ENCODE measurements at places on chromosomes 2 and 18.

DNA sequence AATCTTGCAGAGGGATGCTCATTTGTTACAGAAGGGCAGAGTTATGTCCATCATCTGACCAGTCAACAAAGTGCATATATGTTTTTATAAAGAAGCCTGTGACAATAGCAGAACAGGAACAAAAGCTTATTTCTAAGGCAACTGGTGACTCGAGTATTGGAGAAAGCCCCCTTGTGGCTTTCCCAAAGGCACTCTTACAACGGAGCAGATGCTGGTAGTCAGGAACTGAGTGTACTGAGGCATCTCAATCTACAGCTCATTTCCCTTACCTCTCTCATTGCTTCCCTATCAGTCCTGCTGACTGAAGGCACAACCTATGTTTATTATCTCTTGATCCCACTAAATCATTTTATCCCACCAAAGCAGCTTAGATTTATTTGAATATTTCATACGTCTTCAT lies 557.1 kb upstream of the CHAC2 start:
- no peak for DNase-seq

- DNase-seq, result no peak
Measured at GRCh38 chr2:235247001-235247400, 246.8 kb upstream of the AGAP1 start.

GRCh38 chr2:5921081-5921642 lies 229.0 kb downstream of the SOX11 start:
- DNase-seq, result no peak

GRCh38 chr2:239803766-239804115 lies 221.4 kb downstream of the NDUFA10 start:
- DNase-seq, result no peak

DNA sequence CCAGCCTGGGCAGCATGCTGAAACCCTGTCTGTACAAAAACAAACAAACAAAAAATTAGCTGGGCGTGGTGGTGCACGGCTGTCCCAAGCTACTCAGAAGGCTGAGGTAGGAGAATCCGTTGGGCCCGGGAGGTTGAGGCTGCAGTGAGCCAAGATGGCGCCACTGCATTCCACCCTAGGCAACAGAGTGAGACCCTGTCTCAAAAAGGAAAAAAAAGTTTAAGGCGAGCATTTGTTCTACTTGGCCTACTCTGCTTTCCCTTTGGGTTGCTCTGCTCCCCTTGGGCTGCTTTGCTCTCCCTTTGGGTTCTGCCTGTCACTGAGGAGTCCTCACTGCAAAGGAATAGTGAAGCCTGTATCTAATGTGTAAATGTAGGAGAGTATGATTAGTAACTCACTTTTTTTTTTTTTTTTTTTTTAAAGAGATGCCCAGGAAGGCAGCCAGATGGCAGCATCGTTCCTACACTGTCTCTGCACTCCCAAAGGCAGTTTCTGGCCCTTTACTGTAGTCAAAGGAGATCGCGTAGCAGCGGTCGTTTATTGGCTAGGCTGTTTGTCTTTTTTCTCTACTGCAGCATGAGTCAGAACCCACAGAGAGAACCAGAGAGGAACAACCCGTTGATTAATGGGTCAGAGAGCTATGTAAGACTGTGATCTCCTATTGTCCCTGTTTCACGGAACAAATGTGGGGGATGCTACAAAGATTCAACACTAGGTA lies 118.3 kb upstream of the CWC22 start:
- peak; percentile 48 for DNase-seq

DNA sequence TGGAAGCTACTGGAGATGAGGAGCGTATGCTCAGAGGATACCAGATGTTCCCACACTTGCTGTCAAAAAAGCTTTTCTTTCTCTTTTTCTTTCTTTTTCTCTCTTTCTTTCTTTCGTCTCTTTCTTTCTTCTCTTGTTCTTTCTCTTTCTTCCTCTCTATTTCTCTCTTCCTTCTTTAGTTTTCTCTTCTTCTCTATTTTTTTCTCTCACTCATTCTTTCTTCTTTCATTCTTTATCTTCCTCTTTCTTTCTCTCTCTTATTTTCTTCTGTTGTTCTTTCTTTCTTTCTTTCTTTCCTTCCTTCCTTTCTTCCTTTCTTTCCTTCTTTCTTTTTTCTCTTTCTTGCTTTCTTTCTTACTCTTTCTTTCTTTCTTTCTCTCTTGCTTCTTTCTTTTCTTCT lies 457.6 kb downstream of the CMPK2 start:
- no peak for DNase-seq

- no peak for DNase-seq
Measured at GRCh38 chr2:69588945-69589344, 54.6 kb downstream of the AAK1 start.

DNA sequence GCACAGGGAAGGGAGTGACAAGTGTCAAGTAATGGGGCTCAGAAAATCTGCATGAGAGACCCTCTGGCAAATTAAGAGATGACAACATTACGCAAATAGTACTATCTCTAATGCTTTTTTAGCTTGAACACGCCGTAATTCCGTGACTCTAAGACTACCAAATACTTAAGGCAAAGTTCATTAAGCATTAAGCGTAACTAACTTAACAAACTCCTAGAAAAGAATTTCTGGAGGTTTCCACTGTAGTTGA lies 1.2 kb downstream of the APOB start:
- no peak for DNase-seq

DNA sequence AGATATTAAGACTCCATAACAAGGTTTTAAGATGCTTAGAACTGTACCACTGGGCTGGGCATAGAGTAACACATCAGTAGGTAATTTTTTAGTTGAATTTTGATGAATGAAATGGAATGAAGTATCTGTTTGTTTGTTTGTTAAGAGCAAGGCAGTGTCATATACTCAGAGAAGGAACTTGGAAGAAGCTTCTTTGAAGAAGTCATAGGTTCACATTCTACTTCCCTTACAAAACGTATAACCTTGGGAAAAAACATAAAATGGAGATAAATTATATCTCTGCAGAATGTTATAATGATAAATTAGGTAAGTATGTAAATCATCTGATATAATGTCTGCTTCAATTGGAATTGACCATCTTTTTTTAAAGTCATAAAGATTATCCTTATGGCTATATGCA lies 122.1 kb upstream of the SLC39A10 start:
- DNase-seq, result no peak

DNA sequence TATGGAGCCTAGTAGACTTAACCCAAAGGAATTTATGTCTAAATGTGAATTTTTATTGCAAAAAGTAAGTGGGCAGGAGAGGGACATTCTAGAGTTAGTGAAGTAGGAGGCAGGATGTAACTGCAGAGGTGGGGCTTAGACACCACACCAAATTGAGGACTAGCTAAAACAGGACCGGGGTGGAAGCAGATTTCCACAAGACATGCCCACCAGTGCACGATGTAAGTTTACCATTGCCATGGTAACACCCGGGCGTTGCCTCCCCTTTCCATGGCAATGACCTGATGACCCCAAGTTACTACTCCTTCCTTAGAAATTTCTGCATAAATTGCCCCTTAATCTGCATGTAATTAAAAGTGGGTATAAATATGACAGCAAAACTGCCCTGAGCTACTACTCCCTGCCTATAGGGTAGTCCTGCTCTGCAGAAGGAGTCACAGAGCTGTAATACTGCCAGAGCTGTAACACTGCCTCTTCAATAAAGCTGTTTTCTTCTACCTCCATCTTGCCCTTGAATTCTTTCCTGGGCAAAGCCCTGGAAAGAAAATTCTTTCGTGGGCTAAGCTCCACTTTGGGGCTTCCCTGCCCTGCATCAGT lies 509.7 kb downstream of the ERBB4 start:
- DNase-seq, result no peak

DNA sequence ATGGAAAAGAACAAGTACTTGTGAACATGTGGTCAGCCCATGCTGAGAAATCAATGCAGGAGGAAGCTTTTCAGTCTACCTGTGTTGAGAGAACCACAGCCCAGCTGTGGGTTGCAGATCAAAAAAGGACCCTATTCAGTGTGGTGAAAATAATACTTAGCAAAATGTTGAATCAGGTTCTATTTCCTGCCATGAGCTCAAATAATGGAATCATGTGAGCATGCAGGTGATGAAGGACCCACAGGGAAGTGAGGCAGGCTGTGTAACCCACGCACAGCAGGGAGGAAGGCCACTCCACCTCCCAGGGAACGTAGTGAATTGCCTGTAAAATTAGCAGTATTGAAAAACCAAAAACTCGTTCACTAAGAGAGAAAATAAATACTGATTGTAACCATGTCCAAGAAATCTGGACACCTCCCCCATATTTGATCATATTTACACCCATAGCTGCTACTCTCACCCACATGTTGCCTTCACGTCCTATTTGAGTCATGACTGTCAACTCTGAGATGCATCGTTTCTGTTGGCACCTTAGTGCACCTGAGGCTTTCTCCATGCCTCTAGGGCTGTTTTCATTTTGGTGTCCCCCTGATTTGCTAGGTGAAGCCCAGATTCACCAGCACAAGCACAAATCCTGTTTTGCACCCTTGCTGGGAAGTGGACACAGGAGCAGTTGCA lies 20.5 kb upstream of the BCL2L11 start:
- no peak for DNase-seq

GRCh38 chr2:134623796-134624195 lies 95.0 kb downstream of the TMEM163 start:
- no peak for DNase-seq

- DNase-seq, result no peak
Measured at GRCh38 chr18:72207280-72207679, 336.9 kb downstream of the CBLN2 start.

- no peak for DNase-seq
Measured at GRCh38 chr2:108048752-108049151, 62.4 kb downstream of the SLC5A7 start.

GRCh38 chr18:76495435-76496193 lies 572 bp upstream of the ZNF516 start:
- no peak for DNase-seq

GRCh38 chr2:15041429-15041837 lies 408.9 kb downstream of the LRATD1 start:
- peak; percentile 59 for DNase-seq

DNA sequence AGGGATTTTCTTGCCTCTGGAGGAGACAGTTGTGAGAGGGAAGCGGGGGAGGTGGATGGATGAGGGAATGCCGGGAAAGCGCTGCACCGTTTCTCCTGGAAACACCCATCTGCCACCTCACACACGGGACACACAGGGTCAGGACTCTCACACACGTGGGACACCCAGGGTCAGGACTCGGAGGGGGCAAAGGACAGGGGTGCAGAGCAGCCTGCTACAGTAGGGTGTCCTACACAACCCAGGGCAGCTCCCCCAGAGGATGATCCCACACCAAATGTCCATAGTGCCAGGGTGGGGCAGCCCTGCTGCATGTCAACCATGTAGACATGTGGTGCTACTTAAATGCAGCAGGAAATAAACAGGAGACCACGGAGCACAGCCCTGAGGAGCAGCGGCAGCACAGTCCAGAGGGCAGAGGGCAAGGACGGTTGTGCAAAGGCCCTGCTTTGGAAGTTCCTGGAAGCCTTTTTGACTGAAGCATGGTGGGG lies 5.1 kb downstream of the RAMP1 start:
- DNase-seq, result no peak

DNA sequence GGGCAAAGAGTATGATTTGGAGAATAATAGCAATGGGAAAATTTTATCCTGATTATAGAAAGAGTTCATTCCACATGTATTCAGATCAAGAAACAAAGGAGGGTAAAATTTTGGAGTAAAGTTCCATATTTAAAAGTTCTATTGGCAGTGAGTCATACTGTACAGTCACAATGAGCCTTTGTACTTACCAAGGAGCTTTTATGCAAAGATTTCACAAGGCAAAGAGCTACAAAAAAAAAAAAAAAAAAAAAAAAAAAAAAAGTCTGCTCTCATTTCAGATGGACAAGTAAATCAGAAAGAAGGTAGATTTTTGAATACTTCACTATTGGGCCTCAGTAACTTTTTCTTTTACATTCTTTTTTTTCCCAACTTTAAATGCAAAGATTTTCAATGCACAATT lies 1802.2 kb upstream of the PIK3C3 start:
- no peak for DNase-seq

GRCh38 chr2:217382794-217383193 lies 522.9 kb upstream of the TNP1 start:
- no peak for DNase-seq

- no peak for DNase-seq
Measured at GRCh38 chr2:40534528-40534927, 82.6 kb upstream of the SLC8A1 start.

GRCh38 chr2:233556881-233557736 lies 9.5 kb downstream of the USP40 start:
- DNase-seq, result no peak

DNA sequence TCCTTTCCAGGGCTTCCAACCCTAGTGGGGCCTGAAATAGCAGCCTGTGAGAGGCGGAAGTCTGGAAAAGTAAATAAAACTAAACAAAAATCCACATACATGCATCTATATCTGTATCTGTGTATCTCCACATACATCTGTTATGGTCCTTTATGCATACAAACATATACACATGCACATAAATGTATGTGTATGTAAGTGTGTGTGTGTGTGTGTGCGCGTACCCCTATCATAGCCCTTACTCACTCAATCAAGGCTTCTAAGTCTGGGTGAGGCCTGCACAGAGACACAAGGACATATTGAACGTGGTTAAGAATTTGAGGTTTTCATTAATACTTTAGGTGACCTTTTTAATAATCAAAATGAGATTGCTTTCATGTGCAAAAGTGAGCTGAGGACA lies 98.9 kb upstream of the CYRIA start:
- no peak for DNase-seq

DNA sequence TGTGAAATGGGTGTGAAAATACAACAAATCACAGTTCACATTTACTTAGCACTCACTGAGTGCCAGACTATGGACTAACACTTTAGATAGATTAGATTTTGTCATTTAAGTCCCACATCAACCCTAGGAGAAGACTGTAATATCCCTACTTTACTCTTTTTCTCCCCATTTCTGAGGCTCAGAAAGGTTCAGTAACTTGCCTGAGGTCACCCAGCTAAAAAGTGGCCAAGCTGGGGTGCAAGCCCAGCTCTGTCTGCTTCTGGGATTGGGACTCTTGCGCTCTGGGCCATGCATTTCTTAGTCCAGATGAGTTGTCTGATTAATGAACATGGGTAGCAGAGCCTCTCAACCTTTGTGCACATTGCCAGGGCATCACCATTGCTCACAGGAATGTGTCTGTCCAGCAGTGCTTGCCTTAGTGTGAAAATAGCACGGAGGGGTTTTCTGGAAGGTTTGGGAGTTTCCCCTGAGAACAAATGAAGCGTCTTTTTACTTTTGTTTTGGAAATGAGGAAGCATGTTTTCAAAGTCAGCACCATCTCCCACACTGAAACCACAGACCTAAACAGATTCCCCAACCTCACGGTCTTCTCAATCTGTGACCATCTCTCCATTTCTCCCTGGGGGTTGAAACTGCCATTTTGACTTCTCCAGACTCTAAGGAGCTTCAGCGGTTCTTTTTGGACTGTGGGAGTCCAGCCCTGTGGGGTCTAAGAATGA lies 31.9 kb downstream of the NRP2 start:
- no peak for DNase-seq

DNA sequence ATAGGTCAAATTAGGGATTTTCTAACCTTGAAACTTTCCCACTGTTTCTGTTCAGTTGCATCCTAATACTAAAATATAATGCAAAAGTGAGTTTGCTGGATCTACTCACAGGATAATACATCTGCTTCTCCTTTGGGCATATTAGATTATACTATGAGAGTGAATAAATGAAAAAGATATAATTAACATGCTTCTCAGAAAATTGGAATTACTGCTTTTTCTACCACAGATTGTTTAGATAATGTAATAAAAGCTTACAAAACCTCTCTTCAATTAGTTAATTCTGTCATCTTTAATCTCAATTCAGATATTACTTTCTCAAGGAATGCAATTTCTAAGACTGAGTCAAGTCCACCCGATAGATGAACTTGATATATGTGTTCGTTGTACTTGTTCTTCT lies 1077.2 kb upstream of the CDH2 start:
- no peak for DNase-seq
